Right lung (tissue), 10 donors: ENCODE measurements at places on chromosomes 11 and 22. TPM values are rescaled to one million over a fixed set of nuclear protein-coding genes. Genes with fewer than 3 reads are reported as not detected.

The LGALS12 gene
- polyA plus RNA-seq = 0.32 TPM

The TEX12 gene
- 0.10 TPM for polyA plus RNA-seq

- no peak for DNase-seq
Observed at GRCh38 chr22:29148036-29148435, 57.7 kb upstream of the EMID1 start.

- DNase-seq = no peak
Observed at GRCh38 chr22:45814198-45814597, 142.6 kb downstream of the ATXN10 start.

GRCh38 chr22:44193535-44193891, 12.8 kb downstream of the PARVG start:
- no peak for DNase-seq
